ENCODE measurements at places on chromosomes 5 and 9.

DNA sequence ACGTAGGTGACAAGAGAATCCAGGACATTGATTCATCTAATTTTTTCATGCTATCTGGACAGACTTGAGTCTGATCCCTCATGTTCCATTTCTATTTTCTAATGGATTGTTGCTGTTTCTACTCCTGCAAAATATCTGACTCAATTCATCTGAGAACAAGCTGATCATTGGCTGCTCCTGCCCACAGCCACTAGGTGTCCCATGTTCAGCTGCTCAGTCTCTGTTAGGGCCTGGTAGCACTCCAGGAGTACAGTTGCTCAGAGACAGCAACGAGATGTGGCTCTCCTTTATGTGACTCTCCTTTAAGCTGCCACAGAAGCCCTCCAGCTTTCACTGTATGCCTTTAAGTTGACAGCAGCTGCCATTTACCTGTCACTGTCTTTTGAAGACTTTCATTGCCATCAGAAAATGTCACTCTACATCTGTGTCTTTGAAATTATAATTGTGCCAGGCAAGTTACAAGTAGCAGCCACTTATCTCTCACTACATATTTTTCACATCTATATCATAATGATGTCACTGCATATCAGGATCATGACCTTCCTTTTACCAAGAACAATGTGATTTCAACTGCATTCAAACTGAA is 1944.2 kb upstream of the NUDT12 start:
- DNase-seq: peak; percentile 48

DNA sequence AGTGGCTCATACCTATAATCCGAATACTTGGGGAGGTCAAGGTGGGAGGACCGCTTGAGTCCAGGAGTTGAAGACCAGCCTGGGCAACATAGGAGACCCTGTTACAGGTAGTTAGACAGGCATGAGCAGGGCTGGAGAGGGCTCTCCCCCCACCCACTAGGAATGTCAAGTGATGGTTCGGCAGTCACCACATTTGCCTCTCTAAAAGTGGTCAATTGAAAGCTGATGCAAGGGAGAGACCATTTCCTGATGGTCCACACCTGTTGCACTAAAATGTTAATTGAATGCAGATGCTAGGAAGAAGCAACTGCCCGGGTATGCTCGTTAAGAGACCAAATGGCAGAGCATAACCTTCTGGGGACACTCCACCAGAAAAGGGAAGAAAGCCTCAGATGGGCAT is 82.7 kb downstream of the SFXN1 start:
- DNase-seq: no peak

DNA sequence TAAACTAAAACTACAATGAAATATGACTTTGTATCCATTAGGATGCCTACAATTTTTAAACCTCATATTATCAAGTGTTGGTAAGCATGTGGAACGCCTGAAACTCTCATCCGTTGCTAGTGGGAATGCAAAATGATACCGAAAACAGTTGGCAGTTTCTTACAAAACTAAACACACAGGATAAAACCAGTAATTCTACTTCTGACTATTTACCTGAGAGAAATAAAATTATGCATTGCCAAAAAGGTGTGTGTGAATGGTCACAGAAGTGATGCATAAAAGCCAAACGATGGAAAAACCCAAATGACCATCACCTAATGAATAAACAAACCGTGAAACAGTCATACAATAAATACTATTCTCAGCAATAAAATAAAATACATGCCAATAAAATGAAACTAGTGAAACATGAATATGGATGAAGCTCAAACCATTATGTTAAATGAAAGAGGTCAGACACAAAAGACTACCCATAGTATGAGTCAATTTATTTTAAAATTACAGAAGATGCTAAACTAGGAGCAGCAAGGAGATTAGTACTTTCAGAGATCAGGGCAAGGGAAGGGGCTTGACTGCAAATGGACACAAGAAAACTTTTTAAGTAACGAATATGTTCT is 13.4 kb downstream of the AUH start:
- DNase-seq: no peak

DNA sequence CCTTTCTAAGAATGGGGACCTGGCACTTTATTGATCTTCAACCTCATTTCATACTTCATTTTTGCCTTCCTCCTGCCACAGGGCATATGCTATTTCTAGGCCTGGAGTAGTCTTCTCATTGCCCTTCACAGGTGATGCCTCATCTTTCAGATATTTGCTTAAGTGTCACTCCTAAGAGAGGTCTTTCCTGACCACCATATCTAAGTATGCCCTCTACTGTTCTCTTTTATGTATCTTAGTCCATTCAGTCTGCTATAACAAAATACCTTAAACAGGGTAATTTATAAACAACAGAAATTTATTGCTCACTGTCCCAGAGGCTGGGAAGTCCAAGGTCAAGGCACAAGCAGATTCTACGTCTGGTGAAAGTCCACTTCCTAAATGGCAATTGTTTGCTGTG is 99.1 kb downstream of the ADAMTS6 start:
- no peak for DNase-seq

DNA sequence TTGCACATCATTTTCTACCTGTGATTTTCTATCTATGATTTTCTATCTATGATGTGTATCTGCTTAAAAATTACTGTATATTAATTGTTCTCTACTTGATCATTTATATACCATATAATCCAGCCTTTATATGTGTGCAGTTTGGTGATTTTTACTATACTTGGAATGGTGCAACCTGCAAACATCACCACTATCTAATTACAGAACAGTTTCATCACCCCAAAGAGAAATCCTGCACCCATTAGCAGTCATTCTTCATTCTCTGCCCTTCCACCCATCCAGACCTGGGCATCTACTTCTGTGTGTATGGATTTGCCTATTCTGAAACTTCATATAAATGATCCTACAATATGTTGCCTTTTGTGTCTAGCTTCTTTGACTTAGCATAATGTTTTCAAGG is 51.3 kb downstream of the CARTPT start:
- no peak for DNase-seq

DNA sequence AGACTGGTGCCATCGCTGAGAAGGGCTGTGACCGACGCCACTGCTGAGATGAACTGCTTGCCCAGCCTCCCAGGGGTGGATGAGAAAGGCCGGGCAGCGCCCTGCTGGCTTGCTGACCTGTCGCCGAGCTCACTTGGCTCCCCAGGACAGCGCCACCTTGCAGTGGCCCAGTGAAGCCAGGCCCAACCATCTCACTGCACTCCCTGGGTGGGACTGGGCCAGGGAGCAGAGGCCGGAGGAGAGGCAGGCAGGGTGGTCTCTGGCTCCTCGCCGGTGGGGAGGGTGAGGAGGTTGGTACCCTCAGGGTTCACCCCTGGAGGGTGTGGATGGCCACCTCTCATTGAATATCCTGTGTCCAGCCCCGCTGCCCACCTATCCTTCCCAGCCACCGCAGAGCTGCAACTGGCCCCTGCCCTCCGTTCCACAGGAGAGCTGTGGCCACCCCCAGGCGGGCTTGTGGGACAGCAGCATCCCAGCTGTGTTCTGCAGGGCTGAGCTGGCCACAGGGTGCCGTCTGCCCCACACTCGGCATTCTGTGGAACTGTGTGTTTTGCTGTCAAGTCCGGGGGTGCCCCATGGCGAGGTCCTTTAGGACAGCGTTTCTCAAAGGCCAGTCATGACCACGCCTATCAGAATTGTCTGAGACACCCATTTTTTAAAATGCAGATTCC is 41.0 kb upstream of the FCN2 start:
- no peak for DNase-seq

GRCh38 chr5:116273448-116274242 is 188.8 kb downstream of the COMMD10 start:
- DNase-seq: no peak

- DNase-seq: no peak
These were observed 130.3 kb downstream of the CDC42SE2 start for GRCh38 chr5:131394128-131394527.

DNA sequence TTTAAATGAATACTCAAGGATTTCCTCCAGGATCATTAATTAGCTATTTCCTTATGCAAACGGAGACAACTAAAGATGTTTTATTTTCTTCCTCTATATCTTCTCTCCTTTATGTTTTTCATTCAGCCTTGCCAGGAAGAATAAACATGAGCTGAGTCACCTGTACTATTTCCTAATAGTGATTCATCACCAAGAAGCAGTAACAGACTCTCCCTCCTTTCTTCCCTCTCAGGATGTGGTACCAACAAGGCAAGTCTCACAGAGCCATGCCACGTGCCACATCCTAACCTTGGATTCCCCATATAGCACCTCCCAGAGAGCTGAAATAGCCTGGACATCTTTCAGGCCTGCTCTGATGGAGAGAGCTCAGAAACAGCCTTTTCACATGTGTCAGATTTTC is 758.6 kb upstream of the DMAC1 start:
- DNase-seq: no peak

- no peak for DNase-seq
These were observed 35.3 kb downstream of the PFDN1 start for GRCh38 chr5:140267559-140268018.

DNA sequence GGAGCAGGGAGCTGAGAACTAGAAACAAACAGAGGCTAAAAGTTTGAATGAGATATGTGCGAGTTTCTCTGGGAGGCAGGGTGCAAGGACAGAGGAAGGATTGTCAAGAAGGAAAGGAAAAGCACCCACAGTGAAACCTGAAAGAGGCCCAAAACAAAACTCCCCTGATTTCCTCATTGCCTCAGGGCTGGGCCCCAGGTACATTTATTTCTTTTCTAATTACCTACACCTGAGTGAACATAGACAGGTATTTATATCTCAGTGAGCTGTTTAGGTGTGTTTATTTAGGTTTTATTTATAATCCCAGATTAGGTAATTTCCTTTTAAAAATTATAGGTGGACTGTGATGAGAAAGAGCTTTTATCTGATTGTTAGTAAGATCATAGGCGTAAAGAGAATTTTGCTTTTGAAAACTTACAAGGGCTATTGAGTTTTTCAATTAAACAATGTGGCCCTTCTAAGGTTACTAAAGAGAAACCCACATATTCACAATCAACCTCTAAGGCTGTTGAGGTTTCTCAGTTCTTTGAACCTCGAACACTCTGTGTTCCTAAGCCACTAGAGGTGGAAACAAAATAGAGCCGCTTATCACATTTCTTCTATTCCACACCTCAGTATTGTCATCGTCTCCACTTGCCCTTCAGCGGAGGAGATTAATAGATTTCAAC is 344.8 kb downstream of the ZNF608 start:
- no peak for DNase-seq

DNA sequence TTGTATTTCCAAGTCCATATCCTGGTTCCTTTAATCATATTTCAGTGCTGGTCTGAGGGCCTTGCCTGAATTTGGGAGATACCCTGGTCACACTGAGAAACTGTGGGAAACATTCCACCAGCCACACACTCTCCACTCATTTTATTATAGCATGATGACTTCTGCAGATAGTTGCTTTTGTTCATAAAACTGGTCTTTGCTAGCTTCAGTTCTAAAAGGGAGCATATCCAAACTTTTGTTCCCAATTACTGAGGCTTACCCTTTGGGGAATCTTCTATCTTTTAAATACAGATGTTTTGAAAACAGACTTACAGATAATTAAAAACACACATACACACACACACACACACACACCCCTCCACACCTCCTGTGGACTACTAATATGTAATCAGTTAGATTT is 21.0 kb downstream of the DMGDH start:
- no peak for DNase-seq

DNA sequence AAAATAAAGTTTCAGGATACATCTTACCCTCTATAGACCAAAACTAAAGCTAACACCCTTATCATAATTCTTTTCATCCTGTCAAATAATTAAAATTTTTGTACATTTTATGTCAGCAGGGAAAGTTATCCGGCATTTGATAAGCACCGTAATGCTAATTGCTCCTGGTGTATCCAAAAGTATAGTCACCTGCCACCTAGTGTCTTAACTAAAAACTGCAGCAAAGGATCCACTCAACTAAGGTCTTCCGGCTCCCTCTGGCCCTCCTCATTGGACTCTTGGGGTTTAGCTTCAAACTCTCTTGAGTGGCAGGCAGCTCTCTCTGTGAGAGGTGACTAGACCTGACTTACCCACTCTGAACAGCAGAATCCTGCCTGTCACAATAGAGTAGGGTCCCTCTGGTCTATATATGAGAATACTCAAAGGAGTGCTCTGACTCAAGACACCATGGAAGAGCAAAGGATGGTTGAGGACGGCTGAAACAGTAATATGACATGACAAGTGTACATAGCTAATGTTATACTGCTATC is 60.4 kb upstream of the CAST start:
- peak; percentile 77 for DNase-seq

DNA sequence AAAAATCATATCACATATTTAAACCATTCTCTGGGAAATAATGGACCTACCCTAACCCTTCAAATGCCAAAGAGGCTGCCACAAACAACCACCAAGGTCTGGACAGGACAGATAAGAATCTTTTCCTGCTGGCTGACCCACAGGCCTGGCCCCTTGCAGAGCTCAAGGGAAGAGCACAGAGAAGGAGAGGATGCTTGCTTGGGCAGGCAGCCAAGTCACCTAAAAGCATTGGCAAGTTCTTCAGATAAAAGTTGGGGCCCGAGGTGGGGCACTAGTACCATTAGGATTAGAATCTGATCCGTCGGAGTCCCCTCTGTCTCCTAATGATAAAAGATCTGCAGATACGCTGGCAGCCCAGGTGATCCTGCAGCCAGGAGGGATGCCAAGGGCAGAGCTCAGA is 176.6 kb downstream of the GABBR2 start:
- no peak for DNase-seq

DNA sequence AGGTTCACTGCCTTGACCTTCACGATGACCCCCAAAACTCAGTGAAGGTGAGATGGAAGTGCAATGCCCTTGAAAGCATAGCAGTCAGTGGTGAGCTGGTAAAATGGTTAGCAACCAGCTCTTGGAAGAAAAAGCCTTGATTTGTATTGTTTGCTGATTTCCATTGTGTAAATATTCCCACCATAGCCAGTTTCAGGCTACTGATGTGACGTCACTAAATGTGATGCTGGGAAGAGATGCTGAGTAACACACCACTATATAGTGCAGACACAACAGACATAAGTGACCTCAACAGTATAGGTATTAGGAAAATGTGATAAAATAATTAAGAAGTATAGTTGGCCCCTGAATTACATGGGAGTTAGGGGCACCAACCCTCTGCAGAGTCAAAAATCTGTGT is 31.1 kb downstream of the GZMK start:
- DNase-seq: no peak

DNA sequence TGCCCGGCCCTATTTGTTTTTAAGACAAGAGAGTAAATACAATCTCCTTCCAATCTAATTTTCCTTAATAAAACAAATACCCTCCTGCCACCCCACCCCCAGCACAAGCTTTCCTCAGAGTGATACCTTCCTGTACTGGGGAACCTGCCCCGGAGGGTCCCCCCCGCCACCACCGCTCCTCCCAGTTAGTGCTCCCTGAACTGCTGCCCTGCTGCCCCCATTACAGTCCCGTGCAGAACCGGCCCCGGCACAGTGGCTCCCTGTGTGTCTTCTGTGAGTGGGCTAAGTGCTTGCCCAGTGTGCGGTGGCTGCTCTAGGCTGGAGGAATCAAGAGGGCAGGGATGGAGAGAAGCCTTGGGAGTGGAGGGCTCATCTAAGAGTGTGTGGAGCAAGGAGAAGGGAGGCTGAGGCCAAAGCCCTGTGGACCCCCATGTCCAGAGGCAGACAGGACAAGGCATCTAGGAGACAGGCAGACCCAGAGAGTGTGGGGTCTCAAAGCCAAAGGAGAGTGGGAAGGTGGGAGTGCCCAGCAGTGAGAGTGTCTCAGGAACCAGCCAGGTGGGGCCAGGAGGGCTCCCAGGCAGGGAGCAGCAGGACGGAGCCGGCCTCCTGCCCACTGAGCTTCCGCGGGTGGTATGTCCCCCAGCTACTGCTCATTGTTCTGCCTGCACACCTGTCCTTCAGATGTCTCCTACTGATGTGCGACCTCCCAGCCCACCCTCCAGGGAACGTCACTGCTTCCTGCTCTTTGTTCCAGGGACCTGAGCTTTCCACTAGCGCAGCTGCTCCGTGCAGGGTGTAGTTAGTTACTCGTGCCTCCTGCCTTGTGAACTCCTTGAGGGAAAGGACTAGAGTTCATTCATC is 129.0 kb downstream of the DAB2IP start:
- DNase-seq: no peak
